Central memory CD4-positive, alpha-beta T cell (primary cell): ENCODE measurements at places on chromosomes 16 and 17.

DNA sequence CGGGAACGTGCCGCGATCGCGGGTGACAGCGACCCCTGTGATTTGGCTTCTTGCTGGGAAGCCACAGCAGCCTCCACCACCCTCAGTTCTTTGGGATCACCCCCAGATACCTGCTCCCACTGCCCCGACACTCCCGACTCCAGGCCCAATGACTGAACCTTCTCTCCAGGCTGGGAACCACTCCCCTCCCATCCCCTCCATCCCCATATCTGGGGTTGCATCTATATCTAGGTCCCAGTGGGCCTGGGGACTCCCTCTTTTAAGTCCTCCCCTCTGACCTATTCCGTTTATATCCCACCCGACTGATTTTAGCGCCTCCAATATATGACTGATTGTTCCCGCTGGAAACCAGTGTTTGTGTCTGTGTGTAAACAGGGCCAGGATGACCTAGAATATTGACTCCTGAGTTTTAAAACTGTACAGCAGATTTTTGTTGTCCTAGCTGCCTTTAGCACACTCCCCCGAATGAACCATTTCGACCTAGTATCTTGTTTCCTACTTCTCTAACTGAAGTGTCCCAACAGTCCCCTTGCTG, 667 bp downstream of the PSMD3 start:
- no peak for DNase-seq

DNA sequence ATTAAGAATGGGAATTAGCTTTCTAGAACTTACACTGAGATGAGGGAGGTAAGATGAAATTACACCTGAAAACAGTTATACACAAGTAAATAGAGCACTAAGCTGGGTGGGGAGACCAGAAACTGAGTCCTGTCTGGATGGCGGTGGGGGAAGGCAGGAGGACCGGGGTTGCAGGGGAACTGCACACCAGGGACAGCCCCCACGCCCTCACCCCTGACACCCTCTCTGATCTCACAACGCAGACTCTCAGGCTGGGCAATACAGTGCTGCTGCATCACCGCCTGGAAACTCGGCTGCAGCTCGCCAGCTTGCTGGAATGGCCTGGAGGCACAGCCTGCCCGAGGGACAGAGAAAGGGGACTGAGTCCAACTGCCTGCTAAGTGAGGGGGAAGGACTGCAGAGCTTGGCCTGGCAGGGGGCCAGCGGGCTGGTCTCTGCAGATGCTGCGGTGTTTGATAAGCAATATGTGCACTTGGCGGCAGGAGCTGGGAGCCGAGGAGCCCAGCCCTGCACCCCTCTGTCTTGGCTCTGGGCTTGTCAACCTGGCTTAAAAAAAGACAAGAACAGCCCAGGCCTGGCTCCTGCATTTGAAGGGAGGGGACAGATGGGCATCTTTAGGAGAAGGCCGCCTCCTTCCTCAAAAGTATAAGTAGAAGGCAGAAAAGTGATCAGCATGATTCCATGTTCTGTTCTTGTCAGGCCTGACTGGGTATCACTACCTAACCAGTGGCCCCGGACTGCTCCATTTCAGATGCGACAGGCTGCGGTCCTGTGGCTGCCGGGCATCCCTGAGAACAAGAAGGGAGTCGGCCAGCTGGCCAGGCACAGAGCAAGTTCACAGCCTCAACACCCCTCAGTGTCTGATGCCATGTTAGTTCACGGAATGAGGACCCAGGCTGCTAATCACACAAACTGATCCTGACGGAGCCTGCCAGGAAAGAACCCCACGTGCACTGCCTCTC, 30.2 kb downstream of the SPHK1 start:
- DNase-seq = no peak

DNA sequence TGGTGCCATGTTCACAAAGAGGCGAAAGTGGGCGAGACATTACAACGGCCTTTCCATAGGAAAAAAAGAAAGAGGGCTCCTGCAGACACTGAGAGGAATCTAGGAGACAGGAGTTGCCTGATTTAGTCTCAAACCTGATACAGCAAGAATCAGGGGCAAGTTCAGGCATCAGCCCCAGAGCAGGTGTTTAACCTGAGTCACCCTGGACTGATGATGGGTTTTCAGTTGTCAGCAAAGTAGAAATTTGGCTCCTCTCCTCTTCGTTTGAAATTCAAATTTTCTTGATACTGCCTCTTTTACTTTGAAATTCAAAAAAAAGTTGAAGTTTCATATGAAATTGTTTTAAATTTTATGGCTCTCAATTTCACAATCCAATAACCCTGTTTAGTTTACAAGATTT, 189.5 kb downstream of the ABCC12 start:
- no peak for DNase-seq

- DNase-seq = no peak
Measured at GRCh38 chr16:30335598-30336474, 19.3 kb downstream of the CD2BP2 start.

DNA sequence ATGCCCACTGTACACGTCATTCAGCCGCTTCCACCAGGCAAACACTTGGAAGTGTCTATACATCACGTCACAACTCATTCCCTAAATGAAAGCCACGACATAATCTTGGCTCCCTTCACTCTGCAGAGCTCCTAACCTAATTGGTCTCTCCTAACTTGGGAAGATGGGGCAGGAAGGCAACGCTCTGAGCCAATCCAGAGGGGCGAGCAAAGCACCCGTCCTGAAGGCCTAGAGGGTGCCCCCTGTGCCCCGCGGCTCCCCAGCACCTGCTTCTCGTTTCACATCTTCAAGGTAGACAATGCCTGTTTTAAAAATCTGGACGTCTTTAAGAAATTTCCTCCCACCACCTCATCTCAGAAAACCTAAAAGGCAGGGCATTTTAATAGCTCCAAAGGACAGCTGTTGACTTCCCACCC, 1.0 kb downstream of the CSNK2A2 start:
- DNase-seq = no peak

- DNase-seq = peak; percentile 21
Measured at GRCh38 chr17:7173687-7174602, 5.2 kb downstream of the ASGR1 start.

- DNase-seq = no peak
Measured at GRCh38 chr16:66639091-66639885, 34.8 kb downstream of the CMTM3 start.
